Left ventricle myocardium inferior (tissue), 1 donor: ENCODE measurements at places on chromosomes 2 and 18.
A peak's percentile ranks its signal among the peaks of the same experiment; 100 is the strongest.

DNA sequence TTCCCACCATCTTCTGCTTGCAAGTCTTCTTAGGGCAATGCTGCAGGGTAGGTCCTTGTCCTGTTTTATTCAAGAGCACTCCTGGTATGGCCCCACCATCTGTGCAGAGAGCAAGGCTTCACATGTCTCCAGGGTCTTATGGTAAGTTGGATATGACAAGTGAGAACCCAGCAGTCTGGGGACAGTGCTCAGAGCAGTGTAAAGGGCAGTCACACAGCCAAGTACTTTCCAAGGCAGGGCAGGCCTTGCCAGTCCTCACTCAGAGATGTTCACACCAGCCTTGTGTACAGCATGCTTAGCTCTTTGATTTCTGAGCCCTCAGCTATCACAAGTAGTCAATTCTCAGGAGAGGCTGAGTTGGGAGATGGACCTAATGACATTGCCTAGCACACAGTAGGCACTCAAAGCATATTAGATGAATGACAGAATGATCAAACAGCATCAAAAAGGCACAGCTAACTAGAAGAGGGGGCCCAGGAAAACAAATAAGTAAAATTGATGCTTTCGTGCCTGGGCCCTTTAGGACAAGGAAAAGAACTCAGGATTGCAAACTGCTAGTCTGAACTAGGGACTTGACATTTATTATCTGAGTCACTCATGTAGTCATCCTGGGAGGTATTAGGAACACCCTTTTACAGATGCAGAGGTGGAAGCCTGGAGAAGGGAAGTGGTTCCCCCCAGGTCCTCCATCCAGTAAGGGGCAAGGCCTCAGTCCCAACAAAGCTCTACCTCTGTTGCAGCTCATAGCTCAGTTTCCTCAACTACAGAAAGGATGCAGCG lies 86.7 kb upstream of the CTAGE1 start:
- DNase-seq: no peak

- DNase-seq: no peak
These were observed 42.3 kb downstream of the RPRD1A start for GRCh38 chr18:36025025-36025424.

DNA sequence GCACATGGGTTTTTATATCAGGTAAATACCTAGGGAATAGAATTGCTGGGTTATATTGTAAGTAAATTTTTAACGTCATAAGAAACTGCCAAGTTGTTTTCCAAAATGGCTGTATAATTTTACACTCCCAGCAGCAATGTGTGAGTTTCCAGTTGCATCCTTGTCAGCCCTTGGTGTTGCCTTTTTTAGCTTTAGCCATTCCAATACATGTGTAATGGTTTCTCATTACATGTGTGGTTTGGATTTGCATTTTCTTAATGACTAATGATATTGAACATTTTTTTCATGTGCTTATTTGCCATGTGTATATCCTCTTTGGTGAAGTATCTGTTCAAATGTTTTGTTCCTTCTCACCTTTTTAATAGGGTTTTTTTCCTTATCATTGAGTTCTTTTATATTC lies 70.8 kb downstream of the ABI2 start:
- no peak for DNase-seq

DNA sequence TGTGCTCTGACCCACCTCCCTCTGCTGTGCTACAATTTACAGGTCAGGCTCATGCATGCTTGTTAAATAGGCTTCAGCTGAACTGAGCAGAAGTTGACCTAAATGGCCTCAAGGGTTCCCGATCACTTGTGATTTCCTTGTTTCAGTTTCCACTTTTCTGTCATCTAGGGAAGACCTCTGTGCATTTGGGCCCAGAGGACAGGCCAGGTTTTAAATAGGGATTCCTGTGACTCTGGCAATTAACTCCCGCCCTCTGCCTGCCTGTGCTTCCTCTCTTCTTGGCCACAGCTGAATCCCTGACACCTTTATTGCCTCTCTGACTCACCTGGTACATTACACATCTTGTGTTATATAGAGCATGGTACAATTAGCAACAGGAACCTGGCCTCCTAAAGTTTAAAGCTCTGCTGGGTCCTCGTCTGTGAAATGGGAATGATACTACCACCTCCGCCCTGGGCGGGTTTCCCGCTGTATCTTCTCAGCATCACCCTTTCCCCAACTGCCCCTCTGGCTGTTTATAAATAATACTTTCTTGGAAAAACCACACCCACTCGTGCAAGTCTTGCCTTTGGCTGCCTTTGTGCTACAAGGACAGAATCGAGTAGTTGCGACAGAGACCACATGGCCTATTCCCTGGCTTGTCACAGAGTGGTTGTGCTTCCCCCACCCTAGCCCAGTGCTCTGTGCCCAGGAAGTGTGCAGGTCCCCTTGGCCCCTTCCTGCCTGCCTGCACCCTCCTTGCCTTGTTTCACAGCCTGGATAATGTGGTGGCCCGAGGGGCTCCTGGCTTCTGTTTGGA lies 7.9 kb downstream of the CABLES1 start:
- no peak for DNase-seq

GRCh38 chr2:40043191-40043590 lies 264.1 kb upstream of the THUMPD2 start:
- DNase-seq: no peak

- DNase-seq: no peak
These were observed 32.8 kb downstream of the TMEM163 start for GRCh38 chr2:134685967-134686366.

DNA sequence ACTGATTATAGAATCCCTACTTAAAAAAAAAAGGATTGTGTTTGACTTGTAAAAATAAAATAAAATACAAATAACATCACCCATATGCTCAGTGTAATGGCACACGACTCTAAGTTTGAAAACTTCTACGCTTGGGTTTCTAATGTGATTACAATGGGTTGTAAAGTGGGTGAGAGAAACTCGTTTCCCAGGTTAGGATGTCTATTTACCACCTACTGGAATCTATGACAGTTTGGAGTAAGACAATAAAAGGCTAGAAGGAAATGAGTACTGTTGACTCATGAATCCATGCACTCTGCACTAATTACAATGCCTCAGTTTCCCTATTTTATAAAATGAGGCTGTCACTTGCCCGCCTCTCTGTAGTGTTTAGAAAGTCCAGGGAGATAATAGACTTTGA lies 204.2 kb upstream of the FBXO11 start:
- no peak for DNase-seq

DNA sequence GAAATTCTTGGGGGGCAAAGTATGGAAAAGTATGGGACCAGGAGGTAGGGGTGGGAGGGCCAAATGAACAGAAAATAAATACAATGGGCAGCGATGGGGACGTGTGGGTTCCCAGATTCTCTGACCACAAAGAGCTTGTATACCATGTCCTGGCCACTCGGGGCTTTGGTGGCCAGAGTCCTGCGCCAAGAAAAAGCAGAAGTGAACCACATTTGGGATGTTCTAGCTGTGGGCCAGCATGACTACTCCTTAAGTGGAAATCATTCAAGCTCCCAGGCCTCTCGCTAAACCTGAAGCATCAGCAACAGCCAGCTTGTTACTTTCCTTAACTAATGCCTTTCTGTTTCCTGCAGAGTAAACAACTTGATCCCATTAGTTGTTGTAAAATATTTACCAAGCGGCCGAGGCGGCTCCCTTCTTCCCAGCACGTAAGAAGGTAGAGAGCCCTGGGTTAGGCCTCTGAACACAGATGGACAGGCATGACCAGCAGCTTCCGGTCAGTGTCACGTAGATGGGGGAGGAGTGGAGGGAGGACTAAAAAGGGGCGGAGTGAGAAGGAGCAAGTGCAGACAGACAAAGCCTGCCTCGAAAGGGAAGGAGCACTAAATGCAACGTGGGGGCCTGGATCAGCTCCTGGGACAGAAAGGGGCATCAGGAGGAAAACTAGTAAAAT lies 88.2 kb downstream of the GALNT14 start:
- DNase-seq: no peak

GRCh38 chr2:68365087-68365486 lies at the start of gene PLEK:
Gene PLEK (plus strand): TSS chr2:68365282. CDS start chr2:68365352, 70 bp downstream.
- DNase-seq: peak; percentile 56

DNA sequence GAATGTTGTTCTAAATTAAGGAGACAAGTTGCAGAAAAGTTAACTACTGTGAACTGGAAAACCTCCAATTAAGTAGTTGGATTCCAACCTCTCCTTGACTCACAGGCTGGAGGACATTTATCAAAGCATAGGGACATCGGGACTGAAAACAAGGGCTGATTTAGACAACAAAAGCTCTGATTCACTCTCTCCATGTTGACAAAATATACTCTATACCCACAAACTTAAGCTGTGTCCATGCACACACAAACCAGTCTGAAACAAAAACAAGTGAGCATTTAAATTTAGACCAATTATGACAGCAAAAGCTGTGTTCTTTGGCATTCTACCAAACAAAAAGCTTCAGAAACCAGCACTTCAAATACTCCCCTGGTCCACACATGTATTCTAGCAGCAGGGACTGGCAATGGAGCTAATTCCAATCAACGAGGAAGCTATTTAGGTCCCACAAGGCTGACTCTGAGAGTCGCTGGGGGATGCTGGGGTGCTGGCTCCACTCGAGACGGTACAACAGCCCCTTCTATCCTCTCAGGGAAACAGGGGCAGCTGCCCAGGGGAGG lies 71.4 kb downstream of the NXPH2 start:
- no peak for DNase-seq

DNA sequence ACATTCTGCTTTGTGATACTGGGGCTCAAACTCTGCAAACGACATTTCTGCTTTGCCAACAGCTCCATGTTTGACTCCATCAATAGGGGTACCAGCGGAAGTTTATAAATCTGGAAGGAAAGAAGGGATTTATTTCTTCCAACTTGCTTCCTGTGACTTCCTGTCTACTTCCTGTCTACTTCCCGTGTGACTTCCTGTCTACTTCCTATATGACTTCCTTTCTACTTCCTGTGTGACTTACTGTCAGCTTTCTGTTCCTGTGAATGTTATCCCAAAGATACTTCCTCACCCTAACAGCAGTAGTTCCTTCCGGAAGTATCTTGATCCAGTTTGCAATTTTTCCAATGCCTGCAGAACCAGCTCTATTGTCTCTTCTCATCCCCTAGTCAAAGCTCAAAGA lies 52.0 kb upstream of the MBOAT2 start:
- DNase-seq: no peak

DNA sequence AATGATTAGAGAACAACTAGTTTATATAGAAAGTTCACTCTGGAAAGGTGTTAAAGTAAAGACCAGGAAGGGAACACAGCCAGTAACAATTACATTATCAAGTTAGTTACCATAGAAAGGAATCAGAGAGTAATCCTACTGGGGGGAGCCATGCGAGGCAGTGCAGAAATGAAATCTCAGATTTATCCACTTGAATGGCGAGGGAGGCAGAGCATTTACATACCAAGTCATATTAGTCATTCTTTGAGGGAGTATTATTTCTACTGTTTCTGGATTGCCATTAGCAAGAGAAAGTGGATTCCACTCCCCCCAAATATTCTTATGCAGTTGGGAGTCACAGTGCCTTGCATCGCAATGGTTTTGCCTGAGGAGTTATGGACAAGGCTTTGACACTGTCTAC lies 472.7 kb upstream of the TRIB2 start:
- no peak for DNase-seq

GRCh38 chr2:46286715-46287114 lies 10.5 kb upstream of the EPAS1 start:
- DNase-seq: no peak

- no peak for DNase-seq
These were observed 1.0 kb upstream of the NFATC1 start for GRCh38 chr18:79394534-79395307.

GRCh38 chr2:162123806-162124758 lies 28.0 kb downstream of the GCG start:
- no peak for DNase-seq

DNA sequence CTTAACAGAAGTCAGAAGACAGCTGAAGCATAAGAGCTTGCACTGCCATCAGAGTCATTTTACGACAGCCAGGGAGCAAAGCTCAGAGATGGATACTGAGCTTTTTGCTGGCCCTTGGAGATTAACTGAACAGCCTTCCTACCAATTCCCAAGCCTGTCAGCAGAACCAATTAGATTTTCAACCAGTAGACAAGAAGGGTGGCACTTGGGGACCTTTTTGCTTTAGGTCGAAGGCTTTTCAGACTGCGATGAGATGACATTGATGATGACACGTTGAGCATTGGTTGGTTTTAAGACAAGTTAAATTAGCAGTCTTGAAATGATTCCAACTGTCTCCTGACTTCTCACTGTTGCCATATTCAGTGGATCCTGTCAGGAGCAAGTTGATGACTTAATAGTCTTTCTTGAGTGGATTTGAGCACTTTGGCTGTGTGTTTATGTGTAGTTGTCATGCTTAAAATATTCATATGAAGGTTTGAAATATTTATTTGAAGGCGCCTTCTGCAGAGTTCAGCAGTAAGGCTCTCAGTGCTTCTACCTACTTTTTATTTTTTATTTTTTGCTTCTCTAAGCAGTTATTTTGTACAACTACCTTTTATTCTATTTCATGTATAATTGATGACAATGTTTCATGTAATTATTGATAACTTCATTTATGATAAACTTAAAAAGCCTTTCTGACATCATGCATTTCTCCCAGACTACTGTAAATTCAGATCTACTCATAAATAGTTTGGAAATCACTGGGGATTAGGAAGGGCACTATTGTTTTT lies 256.7 kb downstream of the CAMKMT start:
- no peak for DNase-seq

- no peak for DNase-seq
These were observed 27.6 kb downstream of the STAT1 start for GRCh38 chr2:190986221-190986953.

DNA sequence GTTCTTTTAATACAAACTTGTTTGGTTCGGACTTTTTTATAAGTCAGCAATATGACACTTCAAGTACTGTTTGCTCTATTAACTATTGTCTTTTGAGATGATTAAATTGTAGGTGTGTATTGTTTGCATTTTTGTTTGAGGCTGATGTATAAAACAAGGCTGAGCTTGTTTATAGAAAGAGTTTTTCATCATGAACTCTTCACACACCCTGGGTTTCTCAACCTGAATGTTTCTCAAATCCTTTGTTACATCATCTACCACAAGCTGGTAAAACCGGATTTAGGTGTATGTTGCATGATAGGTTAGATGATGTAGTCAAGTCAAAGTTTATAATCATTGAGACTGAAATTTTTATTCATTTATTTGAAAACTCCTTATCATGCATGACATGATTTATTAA lies 335.2 kb upstream of the LRATD1 start:
- no peak for DNase-seq

DNA sequence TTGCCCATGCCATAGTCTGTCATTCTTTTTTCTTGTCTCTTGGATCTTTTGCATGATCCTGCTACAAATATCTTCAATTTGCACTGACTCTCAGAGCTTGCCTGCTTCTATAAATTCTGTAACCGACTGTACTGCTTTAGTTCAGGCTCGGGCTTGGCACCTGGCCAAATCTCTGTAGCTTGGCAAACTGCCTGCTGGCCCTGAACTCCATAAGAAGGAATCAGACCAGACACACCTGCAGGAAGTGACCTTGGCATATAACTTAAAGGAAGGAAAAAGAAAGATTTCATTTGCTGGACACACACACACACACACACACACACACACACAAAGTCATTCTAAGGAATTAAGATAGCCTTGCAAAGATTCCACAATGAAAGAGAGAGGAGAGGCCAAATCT lies 291.2 kb upstream of the DDX18 start:
- DNase-seq: peak; percentile 66

DNA sequence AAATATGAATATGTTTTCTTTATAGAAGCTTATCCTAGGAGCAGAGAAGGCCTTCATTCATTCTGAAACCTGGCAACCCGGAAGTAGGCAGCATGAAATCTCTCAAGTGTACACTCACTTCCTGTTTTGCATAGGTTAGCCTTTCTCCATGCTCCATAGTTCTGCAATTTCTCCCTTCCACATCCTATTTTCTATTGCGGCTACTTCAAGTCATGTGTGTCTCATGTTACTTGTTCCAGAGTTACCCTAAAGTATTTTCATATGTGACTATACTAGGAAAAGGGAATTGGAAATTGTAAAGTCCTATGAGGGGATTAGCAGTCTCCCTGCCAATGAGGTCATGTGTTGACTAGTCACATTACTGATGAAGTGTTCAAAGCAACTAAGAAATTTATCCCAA lies 320.6 kb downstream of the NCKAP5 start:
- no peak for DNase-seq
